Body of pancreas (tissue), 4 donors: ENCODE measurements at places on chromosomes 3 and 15.

DNA sequence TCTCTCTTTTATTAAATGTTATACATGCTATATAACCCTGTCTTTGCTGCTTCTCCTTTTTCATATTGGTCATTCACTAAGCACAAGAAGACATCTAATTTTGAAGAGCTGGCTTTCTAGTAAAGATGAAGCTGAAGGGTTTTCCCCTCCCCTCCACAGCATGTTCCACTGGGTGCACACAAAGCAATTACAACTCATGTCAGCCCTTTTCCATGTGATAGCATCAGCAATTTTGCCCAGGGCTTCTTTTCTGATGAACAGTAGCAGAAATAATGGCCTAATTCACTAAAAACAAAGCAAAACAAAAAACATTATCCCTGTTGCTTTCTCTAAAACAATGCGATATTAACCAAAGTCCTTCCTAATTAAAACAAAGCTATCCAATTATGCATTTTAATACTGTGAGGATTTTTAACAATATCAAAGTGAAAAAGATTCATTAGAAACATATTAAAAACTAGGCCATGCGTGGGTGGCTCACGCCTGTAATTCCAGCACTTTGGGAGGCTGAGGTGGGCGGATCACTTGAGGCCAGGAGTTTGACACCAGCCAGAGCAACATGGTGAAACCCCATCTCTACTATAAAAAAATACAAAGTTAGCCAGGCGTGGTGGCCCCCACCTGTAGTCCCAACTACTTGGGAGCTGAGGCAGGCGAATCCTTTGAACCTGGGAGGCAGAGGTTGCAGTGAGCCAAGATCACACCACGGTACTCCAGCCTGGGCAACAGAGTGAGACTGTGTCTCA is 12.2 kb upstream of the PIK3R4 start:
- no peak for DNase-seq

- peak; percentile 44 for DNase-seq
Observed at GRCh38 chr3:58009026-58009748, 965 bp downstream of the FLNB start.

DNA sequence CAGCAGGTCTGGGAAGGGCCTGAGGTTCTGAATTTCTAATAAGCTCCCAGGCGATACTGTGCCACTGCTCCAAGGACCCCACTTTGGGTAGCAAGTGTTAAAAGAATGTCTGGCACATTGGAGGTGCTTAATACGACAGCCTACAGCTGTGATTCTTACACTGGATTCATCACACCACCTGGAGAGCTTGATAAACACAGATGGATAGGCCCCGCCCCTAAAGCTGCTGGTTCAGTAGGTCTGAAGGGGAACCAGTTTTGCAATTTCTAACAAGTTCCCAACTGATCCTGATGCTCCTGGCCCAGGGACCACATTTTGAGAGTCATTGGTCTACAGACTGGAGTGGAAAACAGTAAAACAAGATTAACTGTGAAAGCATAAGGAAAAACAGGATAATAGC is 124.8 kb upstream of the ST8SIA2 start:
- no peak for DNase-seq

GRCh38 chr3:61331929-61332552 is 80.8 kb upstream of the FHIT start:
- DNase-seq, result no peak

DNA sequence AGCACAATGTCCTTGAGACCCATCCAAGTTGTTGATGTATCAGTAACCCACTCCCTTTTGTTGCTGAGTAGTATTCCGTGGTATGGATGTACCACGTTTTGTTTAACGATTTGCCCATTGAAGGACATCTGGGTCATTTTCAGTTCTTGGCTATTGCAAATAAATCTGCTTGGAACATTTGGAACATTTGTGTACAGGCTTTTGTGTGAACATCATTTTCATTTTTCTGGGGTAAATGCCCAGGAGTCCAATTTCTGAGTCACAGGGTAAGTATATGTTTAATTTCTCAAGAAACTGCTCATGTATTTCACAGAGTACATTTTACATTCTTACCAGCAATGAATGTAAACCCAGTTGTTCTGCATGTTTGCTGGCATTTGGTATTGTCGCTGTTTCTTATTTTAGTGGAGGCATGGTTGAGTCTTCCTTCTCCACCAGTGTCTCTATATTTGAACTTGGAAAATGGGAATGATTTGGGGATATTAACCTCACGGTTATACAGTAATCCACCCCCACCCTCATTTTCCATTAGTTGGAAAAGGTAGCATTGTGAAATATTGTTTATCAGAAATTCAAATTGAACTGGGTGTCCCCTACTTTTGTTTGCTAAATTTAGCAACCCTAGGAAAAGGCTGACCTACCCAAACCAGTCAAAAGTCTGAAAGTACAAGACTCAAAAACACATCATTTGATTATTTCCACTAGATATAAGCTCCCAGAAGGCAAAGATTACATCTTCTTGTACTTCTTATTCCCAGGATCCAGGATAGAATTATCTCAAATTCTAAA is 30.8 kb downstream of the POMGNT2 start:
- no peak for DNase-seq

DNA sequence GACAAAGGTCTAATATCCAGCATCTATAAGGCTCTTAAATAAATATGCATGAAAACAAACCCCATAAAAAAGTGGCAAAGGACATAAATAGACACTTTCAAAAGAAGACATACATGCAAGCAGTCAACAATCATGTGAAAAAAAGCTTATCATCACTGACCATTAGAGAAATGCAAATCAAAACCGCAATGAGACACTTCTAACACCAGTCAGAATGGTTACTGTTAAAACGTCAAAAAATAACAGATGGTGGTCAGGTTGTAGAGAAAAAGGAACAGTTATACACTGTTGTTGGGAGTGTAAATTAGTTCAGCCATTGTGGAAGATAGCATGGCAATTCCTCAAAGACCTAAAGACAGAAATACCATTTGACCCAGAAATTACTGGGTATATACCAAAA is 440.7 kb upstream of the KCNMB2 start:
- no peak for DNase-seq

- DNase-seq, result no peak
Observed at GRCh38 chr3:131806736-131807135, 228.1 kb downstream of the CPNE4 start.

- DNase-seq, result no peak
Observed at GRCh38 chr3:124648551-124648950, 81.7 kb upstream of the UMPS start.

DNA sequence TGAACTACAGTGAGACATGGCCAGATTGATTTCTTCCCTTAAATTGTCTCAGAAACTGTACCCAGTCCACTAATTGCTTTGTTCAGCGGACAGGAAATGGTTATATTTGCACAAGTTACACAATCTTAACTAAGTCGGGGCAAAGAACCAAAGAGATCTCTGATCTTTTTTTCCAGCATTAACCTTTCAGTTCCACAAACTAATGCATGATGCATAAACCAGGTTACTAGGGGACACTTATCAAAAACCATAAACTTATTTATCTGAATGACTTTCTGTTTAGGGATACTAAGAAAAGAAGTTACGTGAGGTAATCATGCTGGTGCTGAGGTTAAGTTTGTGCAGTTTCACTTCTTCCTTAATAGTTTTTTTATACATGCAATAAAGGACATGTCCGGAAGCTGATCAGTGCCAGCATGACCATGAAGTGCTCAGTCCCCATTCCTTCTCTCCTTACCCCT is 22.4 kb downstream of the FNDC3B start:
- DNase-seq, result peak; percentile 41

DNA sequence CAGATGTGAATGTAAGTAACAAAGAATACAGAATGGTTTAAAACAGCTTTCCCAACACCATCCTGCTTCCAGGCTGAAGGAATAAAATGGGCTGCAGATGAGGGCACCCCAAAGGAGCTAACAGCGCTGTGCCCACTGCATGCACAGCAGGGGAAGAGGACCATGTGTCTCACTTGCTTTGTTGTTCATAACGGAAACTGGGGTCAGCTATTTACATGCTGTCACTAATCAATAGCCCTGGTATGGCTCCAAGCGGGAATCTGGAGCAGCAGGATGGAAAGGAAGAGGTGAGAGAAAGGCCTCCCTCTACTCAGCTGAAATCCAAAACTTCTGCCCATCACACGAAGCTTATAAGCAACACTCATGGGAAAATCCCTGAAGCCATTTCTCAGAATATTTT is 67.4 kb downstream of the TBC1D2B start:
- DNase-seq, result no peak

- no peak for DNase-seq
Observed at GRCh38 chr3:131439084-131439483, 57.5 kb downstream of the NUDT16 start.

- peak; percentile 17 for DNase-seq
Observed at GRCh38 chr3:194632809-194633348, 340 bp downstream of the TMEM44 start.

DNA sequence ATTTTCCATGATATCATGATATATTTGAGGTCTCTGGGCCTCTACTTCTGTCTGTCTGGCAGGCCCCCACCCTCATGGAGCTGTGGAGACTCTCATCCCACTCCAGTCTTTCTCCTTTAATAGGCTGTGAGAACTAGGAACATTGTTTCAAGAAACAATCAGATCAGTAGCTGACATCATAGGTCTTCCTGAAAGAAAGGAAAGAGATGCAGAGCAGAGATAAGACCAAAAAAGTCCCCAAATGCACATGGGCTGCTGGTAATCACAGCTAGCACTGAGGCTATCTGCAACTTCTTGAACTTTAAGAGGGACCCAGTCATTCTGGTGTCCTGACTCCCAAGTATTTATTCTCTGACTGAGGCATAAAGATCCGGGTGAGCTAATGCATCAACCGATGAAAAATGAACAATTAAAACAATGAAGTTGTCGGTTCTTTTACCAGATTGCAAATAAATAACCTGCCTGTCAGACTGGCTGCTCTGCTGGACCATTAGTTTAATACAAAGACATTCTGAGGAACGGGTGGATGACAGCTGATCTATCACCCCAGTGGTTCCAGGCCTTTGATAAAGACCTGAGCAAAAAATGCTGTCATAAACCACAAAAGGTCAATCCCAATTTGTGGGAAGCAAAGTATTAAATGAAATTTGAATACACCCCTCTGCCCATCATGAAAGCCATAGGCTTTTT is 780.8 kb upstream of the GOLIM4 start:
- no peak for DNase-seq

DNA sequence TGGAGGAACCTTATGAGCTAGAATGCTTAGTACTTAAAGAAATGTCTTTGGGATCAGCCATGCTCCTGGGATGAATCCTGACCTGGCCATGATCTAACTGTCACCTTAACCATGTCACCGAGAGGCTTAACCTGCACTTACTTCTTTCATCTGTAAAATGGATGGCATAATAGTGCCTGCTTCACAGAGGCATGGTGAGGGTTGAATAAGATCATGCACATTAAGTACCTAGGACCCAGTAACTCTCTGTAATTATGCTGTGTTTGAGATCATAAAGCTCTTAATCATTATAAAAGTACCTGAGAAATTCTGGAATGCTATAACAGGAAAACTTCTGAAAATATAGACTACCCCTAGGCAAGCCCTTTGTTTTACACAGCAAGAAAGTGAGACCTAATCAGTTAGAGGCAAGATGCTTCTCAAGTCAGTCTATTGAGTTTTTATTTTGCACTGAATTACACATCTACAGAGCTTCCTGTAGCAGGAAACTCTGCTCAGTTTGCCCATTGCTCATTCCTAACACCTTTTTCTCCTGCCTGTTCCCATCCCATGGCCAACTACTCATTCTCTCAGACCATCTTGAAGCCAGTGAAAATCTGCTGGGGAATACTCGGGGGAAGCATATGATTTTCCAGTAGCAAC is 1015.5 kb upstream of the CFAP20DC start:
- DNase-seq, result no peak

- peak; percentile 50 for DNase-seq
Observed at GRCh38 chr3:112043621-112044201, 9.2 kb downstream of the TMPRSS7 start.

GRCh38 chr15:37891766-37892368 is 42.6 kb upstream of the TMCO5A start:
- DNase-seq, result no peak
